ENCODE measurements at places on chromosomes 7 and 10.

GRCh38 chr10:15433850-15434537 lies 62.9 kb upstream of the FAM171A1 start:
- no peak for DNase-seq

- DNase-seq: no peak
Measured at GRCh38 chr10:88318803-88319202, 264.3 kb downstream of the RNLS start.

- DNase-seq: no peak
Measured at GRCh38 chr10:100544950-100545349, 9.2 kb downstream of the HIF1AN start.

DNA sequence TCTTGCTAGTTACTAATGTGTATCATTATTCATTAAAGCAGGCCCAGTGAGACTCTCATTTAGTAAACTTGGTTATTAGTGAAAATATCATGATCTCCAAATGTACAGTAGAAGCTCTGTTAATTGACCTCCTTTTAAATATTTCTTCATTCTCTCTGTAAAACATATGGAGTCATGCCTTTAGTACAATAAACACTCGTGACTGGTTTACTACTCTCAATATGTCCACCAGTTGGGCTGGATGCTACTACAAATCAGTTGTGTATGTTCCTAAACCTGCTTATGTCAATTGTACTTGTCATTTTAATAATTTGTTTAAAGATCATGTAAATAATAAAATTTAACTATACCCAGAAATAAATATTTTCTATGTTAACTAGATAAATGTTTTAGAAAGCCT lies 68.6 kb upstream of the COMTD1 start:
- DNase-seq: no peak

- DNase-seq: no peak
Measured at GRCh38 chr7:71828361-71828760, 583.8 kb downstream of the CALN1 start.

GRCh38 chr10:43749940-43750552 lies 101.4 kb upstream of the ZNF32 start:
- no peak for DNase-seq

GRCh38 chr7:144445590-144445989 lies 42.1 kb upstream of the NOBOX start:
- no peak for DNase-seq

DNA sequence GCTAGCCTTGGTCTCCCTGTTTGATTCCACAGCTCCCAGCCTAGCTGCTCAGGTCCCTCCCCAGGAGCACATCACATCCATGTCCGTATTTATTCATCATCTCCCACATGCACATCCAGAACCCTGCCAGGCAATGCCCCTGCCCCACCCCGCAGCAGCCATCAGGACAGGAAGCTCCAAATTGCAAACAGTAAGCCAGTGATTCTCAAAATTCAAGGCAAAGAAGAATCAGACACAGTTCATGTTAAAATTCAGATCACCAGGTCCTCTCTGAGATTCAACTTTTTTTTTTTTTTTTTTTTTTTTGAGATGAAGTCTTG lies 17.7 kb downstream of the LRRC20 start:
- no peak for DNase-seq

- no peak for DNase-seq
Measured at GRCh38 chr7:100044718-100045117, 4.9 kb upstream of the ZSCAN21 start.

- no peak for DNase-seq
Measured at GRCh38 chr7:148083448-148083847, 507.1 kb upstream of the C7orf33 start.

GRCh38 chr10:103241262-103242011 lies 4.2 kb upstream of the RPEL1 start:
- no peak for DNase-seq

- DNase-seq: no peak
Measured at GRCh38 chr10:92502296-92502808, 71.5 kb downstream of the IDE start.

GRCh38 chr7:54729107-54729506 lies 29.9 kb downstream of the SEC61G start:
- DNase-seq: no peak

DNA sequence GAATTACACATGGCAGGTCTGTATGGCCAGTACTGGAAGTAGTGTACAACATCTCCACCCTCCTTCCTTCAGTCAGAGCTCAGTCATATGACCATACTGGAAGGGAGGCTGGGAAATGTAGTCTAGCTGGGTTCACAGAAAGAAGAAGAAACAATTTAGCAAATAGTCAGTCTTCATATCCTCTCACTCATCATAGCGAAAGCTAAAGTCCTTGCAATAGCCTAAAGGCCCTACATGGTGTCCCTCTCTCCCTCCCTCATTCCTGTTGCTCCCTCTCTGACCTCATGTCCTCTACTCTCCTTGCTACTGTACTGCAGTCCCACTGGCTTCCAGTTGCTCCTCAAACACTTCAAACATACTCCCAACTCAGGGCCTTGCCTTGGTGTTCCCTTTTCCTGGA lies 4.3 kb upstream of the CALU start:
- no peak for DNase-seq

DNA sequence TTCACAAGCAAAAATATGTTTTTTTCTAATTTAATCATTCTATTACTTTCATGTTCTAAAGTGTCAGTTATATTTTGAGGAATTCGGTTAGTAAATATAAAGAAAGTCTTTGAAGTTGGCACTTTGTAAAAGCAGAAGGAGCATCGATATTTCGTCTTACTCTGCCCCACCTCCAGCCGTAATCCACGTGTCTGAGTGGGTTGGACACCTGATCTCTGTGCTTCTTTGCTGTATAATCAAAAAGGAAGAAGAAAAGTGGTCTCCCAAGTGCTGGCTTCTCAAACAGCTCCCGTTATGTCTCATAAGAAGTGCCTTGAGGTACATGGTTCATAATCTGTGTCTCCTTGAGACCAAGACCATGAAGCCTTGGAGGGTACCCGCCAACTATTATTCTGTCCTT lies 19.8 kb downstream of the PRKAR2B start:
- DNase-seq: no peak

DNA sequence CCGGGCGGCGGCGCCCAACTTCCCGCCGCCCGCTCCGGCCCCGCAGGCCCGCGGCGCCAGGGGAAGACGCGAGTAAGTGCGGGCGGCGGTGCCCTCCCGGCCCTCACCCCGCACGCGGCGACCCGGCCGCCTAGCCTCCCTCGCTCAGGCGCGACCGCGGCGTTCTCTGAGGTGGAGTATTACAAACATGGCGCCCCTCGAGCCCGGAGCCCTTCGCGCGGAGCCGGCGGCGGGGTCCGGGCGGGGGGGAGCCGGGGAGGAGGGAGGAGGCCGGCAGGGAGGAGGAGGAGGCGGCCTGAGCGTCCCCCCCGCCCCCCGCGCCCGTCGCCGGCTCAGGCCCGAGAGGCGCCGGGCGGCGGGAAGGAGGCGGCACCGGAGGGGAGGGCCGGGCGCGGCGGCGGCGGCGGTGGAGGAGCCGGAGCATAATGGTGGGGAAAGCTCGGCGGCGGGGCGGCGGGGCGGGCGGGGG lies at the start of gene ZMYND11:
Gene ZMYND11, plus strand, starts transcription at position 324 of the 469 bp plus-strand sequence. CDS start 44,558 bp downstream, outside the sequence.
- DNase-seq: peak; percentile 47

DNA sequence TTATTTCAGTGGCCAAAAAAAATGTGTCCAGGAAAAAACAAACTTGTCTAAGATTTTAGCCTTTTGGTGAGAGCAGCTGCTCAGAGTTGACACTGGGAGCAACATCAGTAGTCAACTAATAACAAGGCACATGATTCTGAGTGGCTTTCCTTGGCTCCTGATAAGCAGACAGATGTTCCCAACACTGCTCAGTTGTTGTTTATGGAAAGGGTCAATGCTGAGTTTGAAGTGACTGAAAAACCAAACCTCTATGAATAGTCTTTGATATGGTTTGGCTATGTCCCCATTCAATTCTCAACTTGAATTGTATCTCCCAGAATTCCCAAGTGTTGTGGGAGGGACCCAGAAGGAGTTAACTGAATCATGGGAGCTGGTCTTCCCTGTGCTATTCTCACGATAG lies 12.3 kb downstream of the DYDC1 start:
- no peak for DNase-seq

DNA sequence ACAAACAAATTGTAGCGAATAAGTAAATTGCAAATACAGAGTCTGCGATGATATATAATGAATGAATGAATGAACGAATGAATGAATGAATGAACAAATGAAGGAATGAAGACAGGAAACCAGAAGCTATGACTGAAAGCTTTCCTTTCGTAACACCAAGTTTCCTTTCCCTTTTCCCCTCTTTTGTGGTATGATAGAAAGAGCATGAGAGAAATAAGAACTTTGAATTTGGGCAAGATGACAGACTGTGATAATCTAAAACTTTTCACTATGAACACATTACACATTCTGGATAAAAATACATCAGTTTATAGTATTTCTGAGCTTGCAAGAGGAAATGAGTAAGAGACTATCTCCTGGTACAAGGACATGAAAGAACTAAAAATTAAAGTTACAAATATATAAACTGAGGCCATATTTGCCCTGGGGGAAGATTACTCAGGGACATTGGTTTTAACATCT lies 8.4 kb upstream of the UCN3 start:
- no peak for DNase-seq
